CD4-positive, alpha-beta T cell treated with Interleukin-21 for 1 hour (primary cell): ENCODE measurements at places on chromosomes 13 and 19.

DNA sequence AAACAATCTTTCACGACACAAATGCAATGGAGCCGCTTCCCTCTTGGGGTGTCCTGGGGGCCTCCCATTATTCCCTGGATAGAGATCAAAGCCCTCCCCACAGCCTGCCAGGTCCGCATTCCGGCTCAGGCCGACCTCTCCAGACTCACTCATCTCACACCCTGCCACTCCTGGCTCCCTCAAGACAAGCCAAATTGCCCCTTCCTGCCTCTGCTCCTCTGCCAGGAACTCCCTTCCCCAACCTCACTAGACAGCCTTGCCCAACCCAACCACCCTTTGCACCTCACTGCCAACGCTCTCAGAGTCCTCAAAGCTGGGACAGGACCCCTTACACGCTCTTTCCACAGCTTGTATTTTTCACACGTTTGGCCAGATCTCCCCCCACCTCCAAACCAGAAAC lies 1.5 kb downstream of the ABHD17A start:
- DNase-seq, result no peak

DNA sequence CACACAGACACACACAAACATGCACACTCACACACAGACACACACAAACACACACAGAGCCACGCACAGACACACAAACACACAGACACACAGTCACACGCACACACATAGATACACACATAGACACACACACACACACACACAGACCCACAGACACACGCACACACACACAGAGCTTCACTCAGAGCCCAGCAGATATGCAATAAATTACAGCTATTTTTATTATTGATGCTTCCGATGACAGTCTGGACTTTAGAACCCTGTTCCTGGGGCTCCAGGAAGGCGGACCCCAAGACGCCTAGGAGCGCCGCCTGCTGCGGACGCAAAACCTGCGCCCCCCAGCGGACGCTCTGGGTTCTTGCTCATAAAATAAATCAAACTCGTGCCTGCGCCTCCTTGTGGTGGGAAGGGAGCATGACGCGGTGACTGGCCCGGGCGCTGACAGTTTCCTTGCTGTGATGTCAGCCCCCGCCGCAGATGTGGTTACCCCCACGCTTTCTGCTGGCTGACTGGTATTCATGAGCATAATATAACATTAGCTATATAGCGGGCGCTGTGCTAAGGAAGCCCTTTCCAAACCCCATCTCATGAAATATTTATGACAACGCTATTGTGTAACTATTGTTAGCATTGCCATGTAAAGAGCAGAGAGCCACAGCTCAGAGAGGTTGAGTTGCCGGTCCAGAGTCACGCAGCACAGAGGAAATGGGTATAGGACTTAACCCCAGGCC lies 64.4 kb upstream of the TM9SF2 start:
- peak; percentile 93 for DNase-seq

GRCh38 chr13:36294096-36294495 lies 3.5 kb downstream of the CCDC169 start:
- DNase-seq, result no peak

DNA sequence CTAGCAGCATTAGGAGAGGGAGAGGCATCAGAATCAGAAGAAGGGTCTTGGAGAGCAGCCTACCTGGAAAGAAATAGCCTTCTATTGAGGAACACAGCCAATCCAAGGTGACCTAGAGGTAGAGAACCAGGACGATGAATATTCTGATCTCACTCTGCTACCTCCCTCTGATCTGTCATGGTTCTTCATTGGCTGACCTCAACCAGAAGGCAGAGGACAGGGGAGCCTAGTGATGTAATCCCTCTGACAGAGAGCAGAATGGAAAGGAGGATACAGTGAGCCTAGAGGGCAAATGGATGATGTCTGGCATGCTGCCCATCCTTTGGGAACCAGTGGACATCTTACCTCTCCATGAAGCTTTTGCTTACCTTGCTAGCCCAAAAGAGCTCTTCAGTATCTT lies 3.6 kb downstream of the ZNF507 start:
- DNase-seq, result no peak

- no peak for DNase-seq
Measured at GRCh38 chr13:65932013-65932412, 1298.1 kb downstream of the PCDH9 start.

- no peak for DNase-seq
Measured at GRCh38 chr13:20399961-20400360, 125.7 kb downstream of the CRYL1 start.

DNA sequence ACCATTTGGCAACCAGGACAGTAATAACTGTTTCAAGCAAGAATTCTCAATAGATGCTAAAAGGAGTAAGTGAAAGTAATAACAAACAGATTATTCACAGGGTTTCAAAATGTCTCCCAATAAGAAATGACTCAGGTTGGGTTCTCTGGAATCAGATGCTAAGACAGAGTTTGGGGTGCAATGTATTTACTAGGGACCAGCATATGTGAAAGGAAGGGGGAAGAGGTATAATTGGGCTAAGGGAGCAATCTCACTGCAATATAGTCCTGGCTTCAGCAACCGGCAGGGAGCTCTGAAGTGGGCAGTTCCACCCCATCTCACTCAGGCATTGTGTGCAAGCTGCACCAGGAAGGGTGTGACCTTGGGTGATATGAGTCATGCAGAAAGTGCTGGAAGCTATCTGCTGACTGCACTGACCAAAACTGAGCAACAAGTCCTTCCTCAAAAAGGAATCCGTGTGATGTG lies 23.4 kb downstream of the ZDHHC20 start:
- DNase-seq, result peak; percentile 58

DNA sequence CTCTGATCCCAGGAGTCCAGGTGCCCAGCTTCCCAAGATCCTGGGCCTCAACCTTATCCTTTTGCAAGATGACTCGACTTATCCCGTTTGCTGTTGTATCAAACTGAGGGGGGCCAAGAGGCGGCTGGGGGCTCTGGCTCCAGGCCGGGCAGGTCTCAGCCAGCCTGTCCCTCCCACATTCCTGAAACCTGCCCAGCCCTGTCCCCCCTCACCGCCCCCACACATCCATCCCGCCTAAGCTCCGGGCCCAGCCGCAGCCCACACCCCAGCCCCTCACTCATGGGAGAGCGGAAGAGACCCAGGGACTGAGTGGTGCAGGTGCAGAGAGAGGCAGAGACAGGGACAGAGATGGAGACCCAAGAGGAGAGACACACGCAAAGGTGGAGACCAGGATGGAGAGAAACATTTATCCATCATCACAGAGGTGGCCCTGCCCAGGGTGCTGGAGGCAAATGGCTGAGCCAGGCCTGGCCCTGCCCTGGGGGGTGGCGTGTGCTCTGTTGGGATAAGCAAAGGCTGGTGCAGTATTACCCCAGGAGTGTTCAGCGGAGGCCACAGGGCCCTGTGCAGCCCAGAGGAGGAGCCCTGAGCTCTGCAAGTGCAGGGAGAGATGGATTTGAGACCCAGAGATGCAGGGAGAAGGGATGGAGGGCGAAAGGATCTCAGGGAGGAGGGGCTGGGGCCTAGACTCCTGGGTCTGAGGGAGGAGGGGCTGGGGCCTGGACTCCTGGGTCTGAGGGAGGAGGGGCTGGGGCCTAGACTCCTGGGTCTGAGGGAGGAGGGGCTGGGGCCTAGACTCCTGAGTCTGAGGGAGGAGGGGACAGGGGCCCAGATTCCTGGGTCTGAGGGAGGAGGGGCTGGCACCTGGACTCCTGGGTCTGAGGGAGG lies 1.6 kb downstream of the BCAM start:
- no peak for DNase-seq

DNA sequence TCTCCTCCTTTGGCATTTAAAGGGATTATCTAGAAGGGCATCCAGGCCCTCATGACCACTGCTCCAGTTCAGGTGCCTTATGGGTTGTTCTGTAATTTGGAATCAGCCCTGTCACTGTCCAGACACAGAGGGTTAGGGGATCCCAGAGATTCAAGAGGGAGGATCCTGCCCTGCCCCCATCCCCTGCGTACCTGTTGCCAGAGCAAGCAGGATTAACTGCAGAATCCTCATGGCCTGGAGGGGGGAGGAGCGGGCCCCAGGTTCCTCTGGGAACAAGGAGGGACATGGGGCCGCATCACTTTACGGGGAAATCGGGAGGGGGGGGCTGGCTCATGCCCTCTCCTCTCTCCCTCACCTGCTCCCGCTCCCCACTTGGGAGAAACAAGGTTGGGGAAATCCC lies 1.0 kb downstream of the KLK11 start:
- DNase-seq, result no peak

DNA sequence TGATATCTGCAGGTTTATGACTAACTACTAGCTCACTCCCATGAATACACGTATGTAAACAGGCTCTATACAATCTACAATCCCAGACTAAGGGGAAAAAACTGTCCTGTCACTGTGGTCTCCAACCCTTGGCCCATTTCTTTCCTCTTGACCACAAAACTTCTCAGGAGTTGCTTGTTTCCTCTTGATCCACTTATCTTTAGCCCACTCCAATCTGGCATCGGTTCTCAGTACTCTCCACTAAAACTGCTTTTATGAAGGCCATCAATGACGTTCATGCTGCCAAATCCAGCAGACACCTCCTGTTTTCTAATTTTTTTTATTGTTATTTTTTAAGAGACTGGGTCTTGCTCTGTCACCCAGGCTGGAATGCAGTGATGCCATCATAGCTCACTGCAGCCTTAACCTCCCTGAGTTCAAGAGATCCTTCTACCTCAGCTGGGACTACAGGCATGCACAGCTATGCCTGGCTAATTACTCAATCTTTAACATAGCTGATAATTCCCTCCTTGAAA lies 31.9 kb upstream of the USPL1 start:
- DNase-seq, result no peak

GRCh38 chr13:101204270-101205020 lies 211.9 kb downstream of the NALCN start:
- no peak for DNase-seq

- DNase-seq, result no peak
Measured at GRCh38 chr19:2449019-2449418, 7.7 kb downstream of the LMNB2 start.

DNA sequence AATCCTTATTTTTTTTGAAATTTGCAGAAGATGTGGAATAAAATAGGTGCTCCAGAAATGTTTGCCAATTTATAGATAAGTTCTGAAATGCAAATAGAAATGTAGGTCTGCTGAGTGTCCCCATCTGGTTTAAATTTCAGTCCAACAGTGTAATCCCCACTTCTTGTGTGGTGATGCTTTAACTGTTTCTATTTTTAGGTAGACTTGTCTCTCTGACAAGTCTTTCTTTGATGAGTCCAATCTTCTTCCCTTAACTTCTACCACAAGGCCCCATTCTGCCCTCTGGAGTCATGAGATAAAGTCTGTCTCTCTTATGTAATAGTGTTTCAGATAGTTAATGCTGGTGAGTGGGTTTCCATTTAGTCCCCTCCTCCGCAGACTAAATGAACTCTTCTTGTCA lies 390.4 kb downstream of the RFC3 start:
- no peak for DNase-seq

DNA sequence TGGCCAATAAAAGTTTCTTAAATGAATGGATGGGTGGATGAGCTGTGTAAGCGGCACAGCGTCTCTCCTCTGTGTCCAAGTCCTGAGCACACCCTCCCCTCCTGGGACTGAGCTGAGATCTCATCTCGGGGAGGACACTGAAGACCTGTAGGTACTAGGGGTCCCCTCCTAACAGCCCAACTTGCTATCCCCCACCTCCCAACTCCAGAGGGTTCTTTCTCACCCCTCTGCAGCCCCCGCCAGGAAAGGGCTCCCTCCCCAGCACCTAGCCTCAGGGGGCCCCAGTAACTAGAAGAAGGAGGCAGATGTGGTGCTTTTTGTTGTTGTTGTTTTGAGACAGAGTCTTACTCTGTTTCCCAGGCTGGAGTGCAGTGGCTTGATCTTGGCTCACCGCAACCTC lies 1.1 kb upstream of the NANOS3 start:
- DNase-seq, result no peak

DNA sequence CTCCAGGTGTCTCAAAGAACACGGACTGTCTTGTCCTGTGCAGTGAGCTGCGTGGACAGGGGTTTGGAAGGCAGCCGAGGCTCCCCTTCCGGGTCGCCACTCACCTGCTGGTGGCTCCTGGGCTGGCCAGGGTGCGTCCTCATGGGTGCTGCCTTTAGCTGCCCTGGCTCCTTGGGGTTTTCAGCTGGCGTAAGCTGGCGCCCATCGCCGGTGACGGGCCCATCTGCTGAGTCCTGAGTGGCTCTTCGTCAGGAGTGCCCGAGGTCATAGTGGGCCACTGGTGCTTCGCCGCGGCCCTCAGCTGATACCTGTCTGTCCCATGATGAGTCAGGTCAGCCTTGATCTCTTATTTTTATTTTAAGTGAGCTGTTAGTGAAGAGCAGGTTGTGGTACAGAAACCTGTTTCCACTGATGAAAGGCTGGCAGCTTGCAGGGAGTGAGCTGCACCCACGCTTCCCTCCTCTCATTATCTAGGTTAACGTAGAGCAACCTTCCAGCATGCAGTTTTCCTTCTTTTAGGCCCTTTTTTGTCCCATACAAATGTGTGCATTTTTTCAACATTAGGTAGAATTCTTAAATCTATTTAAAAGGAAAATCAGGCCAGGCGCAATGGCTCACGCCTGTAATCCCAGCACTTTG lies 18.4 kb downstream of the EPN1 start:
- no peak for DNase-seq

GRCh38 chr19:10553943-10554381 lies 10.3 kb downstream of the ATG4D start:
- DNase-seq, result peak; percentile 82

- DNase-seq, result no peak
Measured at GRCh38 chr13:74889321-74889720, 592.6 kb downstream of the TBC1D4 start.

DNA sequence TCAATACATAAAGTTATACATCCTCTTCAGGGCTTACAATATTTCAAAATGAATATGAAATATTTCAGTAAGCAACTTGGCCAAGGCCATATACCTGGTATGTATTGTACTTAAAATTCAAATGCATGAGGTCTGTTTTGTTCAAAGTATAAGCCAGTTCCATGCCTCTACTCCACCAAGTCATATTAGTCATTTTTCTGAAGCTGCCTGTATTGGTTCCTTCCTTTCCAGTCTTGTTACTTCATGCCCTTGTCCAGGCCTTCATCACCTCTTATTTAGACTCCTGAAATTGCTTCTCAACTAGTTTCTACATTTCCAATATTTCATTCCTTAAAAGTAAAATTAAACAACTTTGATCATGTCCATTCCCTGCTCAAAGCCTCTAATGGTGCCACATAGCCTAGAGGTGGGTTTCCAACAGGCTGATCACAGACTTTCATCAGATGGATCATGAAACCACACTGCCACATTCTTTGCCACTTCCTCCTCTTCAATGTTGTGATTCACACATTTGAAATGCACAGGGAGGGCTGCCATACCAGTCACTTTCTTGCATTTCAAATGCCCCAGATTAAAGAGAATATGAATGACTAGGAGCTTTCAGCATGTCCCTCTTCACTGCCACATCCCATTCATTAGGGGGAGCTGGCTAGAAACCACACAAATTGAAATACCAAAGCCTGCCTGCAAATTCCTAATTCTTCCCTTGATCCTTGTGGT lies 424.1 kb upstream of the DACH1 start:
- DNase-seq, result no peak

- DNase-seq, result peak; percentile 70
Measured at GRCh38 chr19:46746281-46747057, at the start of gene STRN4. STRN4 (minus strand) TSS chr19:46746450; CDS start chr19:46746430, 20 bp downstream.

- no peak for DNase-seq
Measured at GRCh38 chr13:112910016-112910415, 59.0 kb upstream of the MCF2L start.

- DNase-seq, result peak; percentile 59
Measured at GRCh38 chr13:23377983-23378632, 55.4 kb downstream of the SACS start.

GRCh38 chr13:88246239-88246638 lies 575.1 kb downstream of the SLITRK5 start:
- DNase-seq, result no peak

- DNase-seq, result peak; percentile 29
Measured at GRCh38 chr19:55678121-55678671, 3.2 kb downstream of the EPN1 start.
